ENCODE measurements at places on chromosomes 5 and 9. TPM values are rescaled to one million over a fixed set of nuclear protein-coding genes. Genes with fewer than 3 reads are reported as not detected.

DNA sequence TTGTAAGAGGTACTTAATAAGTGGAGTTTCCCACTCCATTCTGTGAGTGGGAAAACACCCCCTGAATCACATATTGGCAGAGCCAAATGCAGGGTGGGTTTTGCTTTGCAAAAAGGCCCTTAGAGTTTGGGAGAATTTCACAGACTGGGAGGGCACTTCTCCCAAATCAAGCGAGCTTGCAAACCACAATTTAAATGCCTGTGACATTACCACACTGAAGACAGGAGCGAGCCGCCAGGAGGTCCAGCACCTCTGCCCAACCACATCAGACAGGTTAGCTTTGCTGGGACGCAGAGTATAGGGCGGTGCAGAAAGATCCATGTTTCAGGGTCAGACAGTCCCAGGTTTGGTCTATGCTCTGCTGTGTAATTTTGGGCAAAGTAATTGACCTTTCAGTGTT lies 2.3 kb downstream of the ALAD start:
- no peak for DNase-seq

DNA sequence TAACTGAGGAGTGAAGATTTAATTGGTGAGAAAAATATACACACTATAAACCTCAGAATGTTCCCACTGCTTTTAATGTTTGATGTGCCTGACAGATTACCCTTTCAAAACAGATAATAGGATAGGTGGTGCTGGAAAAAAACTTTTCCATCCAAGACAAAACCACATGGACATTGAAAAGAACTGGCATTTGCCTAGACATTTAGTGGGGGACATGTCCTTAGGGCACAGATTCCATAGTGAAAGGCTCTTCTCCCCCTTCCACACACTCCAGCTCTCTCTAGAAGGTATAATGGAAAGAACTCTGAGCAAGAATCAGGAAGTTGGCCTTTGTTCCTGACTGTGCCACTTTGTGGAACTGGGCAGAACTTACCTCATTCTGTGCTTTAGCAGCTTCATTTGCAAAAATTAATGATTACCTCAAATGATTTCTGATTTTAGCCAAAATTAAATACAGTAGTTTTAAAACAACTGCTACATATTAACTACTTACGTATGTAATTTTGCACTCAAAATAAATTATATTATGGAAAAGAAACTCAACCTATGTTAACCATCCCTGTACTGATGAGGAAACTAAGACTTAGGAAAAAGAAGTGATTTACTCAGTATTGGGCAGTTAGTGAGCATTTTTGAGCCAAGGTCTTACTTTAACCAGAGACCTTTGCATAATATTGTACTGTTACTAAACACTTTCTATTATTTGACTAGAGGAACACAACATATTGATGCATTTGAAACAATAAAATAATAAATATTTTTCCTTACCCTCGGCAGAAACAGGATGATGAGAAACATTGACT lies 43.3 kb downstream of the TMC1 start:
- DNase-seq, result no peak

- no peak for DNase-seq
Observed at GRCh38 chr9:2213830-2214468, 198.8 kb downstream of the SMARCA2 start.

- no peak for DNase-seq
Observed at GRCh38 chr5:103264508-103264907, 5.9 kb downstream of the MACIR start.

GRCh38 chr9:121788686-121789366 lies 137.4 kb downstream of the DAB2IP start:
- no peak for DNase-seq

DNA sequence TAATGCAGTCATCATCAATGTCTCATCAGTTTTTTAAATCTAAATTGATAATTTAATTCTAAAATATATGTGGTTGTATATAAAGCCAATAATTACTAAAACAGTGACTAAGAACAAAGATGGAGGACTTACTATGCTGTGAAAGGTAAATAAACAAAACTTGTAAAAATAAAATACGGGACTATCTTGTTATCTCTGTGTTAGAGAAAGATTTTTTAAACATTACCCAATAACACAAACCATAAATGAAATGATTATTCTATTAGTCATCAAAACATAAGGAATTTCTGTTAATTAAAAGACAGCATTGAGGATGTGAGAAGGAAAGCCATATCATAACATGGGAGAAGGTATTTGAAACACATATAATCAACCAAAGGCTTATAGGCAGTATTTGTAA lies 226.2 kb upstream of the SMC2 start:
- DNase-seq, result no peak

DNA sequence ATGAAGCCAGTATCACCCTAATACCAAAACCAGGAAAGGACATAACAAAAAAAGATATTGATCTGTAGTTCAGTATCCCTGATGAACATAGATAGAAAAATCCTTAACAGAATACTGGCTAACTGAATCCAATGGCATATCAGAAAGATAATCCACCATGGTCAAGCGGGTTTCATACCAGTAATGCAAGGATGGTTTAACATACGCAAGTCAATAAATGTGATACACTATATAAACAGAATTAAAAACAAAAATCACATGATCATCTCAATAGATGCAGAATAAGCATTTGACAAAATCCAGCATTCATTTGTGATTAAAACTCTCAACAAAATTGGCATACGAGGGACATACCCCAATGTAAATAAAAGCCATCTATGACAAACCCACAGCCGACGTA lies 110.9 kb downstream of the AOPEP start:
- DNase-seq, result no peak

The C5orf46 gene
- total RNA-seq, result not detected

The CCDC180 gene
- 1.2 TPM for total RNA-seq

The KCNIP1 gene
- total RNA-seq, result not detected
